SHP77 (cell line): ENCODE measurements at places on chromosomes 1 and 21.

DNA sequence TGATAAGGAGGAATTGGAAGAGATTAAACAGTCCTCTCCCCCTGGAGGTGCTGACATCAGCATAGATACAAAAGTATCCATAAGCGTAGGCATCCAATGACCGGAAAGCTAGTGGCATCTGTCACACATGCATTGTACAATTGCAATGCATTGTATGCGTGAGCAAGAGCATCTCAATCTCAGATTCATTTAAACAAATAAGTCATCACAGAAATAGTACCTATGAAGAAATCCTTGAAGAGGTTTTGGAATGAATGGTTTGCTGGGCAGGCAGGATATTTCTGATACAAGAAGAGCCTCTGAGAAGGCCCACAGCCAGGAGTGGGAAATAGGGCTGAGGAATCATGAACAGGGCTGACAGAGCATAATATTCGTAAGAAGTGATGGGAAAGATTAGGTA, 88.9 kb upstream of the ABCD3 start:
- no peak for DNase-seq

DNA sequence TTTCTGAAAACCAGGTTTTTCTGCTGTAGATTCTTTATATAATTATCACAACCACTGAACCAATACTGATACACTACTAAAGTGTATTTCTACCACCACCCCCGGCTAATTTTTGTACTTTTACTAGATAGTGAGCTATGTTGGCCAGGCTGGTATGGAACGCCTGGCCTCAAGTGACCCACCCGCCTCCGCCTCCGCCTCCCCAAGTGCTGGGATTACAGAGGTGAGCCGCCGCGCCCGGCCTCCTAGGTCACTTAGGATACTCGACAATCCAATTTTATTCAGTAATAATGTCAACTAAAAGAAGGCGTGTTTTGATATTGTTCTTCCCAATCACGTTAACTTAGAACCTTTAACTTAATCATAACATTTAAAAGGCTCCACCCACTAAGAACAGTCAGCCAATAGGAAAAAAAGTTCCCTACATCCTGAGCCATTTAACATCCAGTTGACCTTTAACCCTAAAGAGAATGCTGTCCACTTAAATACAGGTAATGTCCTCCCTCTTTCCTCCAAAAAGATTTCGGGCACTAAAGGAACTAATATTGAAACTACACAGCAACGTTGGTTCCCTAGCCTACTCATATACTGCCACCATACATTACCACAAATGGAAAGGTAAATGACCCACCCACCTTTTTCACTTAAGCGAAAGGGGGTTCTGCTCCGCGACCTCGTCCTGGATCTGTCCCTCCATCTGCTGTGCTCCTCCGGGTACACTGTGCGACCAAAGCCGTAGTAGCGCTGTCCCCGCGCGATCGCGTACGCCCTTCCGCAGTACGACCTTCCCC, 1.2 kb downstream of the RSRP1 start:
- no peak for DNase-seq

DNA sequence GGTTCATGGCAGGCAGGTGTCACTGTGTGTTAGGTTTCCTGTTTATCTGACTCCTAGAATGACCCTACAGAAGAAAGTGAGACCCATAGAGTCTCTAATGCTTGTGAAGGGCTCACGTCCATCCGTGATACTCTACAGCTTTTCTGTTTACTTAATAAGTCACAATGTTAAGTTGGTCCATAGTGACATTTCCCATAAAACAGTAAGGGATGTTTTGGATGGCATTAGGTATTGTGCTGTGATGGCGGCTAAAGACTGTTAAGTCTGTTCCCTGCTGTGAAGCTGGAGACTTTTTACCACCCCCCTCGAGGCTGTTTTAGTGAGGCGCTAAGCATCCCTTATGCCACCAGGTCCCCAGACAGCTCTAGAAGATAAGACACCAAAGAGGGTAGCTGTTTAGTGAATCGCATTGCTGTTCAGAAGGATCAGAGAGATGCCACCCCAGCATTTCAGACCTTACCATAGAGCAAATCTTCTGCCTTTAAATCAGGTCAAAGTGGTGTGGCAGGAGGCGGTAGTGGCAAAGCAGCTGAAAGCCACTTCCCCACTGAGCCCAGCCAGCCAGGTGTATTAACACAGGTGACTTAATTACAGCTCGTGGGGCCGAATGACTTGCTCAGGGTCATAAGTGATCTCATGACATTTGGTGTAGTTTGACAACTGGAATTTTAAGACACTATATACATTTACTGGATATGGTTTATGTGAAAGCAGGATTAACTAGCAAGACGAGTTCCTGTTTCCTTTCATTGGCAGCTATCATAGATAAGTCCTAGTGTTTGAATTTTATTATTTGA, 25.0 kb downstream of the SLC37A1 start:
- DNase-seq: no peak

DNA sequence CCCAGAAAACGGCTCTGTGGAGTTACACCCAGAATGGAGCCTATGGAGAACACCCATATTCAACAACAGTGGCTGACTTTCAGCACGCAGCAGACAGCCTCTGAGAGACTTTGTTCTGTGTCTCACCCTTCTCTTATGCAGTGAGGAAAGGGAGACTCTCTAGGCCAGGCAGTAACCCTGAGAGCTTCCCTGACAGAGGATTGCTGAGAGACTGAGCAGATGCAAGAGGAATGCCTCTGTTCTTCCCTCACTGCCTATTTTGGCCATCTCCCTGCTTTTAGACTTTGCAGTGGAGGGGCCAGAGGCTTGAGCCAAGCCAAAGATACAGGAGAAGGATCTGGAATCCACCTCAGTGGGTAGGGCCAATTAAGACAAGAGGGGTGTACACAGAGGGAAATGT, 41.8 kb upstream of the SLC16A1 start:
- DNase-seq: no peak

GRCh38 chr1:50930965-50931737, 28.9 kb downstream of the FAF1 start:
- DNase-seq: no peak
